Stimulated activated CD4-positive, alpha-beta T cell treated with anti-CD3 and anti-CD28 coated beads, Interleukin-2, amount 100 ng/mL, for 48 hours (primary cell): ENCODE measurements at places on chromosomes 13 and 19.

GRCh38 chr13:40363653-40364052, 302.8 kb downstream of the FOXO1 start:
- no peak for DNase-seq

DNA sequence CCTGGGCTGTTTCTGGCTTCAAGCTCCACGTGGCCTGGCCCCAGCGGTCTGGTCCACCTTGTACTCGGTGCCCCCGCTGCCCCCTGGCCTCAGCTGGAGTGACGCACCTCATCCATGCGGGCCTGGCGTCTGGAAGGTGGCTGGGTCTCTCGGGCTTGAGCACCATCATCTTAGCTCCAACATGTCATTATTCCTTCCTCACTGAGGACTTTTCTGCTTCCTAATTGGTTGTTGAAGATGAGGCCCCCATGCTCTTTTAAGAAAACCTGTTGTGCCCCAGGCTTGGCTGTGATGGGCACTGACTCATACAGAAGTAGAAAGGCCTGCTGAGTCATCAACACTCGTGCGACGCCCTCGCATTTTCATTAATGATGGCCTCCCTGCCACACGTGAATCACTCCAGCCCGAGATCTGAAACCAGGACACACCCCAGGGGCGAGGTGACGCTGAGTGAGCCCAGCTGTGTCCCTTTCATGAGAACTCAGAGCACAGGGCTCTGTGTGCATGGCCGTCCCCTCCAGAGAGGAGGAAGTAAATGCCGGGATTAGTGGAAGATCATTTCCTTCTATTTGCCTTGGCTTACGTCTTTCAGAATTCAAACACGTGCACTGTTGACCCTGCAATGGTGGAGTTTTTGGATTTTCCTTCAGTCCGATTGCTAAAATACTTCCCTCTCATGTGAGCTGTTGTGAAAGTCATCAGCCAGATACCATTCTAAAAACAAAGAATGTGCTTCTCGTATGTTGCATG, 14.0 kb upstream of the GJA3 start:
- DNase-seq = peak; percentile 57

DNA sequence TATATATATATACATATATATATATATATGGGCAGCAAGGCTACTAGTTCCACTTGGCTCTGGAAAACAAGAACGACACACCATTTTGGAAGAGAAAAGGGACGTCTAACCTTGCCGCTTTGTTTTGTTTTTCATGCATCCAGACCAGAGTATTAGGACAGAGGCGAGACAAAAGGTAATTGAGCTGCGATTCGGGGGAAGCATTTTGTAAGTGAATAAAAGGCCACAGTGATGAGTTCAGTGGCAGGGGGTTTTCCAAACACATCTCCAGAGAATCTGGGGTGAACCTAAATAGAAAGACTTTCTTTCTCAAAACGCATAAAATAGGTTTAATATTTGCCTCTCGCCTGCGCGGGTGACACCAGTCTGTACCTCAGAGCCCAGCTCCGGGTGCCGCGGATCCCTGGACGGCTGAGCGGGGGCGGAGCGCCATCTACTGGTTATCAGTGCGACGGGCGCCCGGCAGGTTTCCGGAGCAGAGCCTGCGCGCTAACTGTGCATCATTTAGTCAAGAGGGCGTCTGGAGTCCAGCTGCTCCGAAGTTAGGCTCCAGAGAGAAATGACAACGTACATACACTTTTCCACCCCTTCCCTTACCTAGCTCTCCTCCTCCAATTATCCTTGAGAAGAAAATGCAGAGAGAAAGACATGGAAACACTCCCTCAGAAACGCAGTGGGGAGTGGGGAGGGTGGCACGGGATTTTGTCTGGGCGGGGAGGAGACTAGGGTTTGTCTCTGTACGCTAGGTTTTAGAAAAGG, 262.3 kb downstream of the TBC1D4 start:
- peak; percentile 92 for DNase-seq

GRCh38 chr19:36819130-36819630, 19.0 kb downstream of the ZNF790 start:
- no peak for DNase-seq

GRCh38 chr13:108915095-108915633, 285.8 kb downstream of the MYO16 start:
- DNase-seq = no peak

- no peak for DNase-seq
Measured at GRCh38 chr19:3514930-3515329, 8.8 kb downstream of the FZR1 start.

- no peak for DNase-seq
Measured at GRCh38 chr13:108263621-108264355, 5.7 kb upstream of the TNFSF13B start.

DNA sequence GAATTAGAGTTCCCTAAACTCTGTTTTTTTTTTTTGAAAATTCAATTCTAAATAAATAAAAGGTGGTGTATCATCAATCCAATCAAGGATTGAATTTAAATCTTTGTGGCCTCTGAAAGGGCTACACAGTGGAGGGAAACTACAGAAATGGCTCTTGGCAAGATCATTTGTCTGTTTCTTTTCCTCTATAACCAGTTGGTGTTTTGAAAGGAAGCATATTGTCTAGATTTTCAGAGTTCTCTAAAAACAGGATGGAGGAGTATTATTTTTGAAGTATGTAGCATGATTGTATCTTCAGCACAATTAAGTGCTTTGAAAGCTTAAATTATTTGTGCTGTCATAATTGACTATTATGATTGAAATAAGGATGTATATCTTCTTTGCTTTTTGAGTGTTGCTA, 29.8 kb downstream of the WASF3 start:
- DNase-seq = no peak

- peak; percentile 39 for DNase-seq
Measured at GRCh38 chr19:51259348-51260245, 8.7 kb downstream of the SIGLECL1 start.

- DNase-seq = no peak
Measured at GRCh38 chr13:34816908-34817665, 125.0 kb upstream of the NBEA start.

DNA sequence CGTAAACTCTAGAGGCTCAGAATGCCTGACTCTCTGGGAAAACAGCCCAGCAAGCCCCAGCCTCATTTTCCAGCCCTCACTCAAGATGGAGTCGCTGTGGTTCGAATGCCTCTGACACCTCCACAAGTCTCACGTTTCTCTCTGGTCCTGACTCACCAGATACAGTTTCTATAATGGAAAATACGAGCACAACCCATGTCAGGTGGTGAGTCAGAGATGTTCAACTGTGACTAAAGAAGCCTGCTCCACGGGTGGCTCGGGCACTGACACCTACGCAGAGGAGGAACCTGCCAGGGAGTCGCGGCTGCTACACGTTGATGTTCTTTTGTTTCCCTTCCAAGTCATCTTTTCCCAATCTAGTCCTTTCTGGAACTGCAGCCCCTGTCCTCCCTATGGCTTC, 87.1 kb upstream of the STK24 start:
- peak; percentile 48 for DNase-seq

DNA sequence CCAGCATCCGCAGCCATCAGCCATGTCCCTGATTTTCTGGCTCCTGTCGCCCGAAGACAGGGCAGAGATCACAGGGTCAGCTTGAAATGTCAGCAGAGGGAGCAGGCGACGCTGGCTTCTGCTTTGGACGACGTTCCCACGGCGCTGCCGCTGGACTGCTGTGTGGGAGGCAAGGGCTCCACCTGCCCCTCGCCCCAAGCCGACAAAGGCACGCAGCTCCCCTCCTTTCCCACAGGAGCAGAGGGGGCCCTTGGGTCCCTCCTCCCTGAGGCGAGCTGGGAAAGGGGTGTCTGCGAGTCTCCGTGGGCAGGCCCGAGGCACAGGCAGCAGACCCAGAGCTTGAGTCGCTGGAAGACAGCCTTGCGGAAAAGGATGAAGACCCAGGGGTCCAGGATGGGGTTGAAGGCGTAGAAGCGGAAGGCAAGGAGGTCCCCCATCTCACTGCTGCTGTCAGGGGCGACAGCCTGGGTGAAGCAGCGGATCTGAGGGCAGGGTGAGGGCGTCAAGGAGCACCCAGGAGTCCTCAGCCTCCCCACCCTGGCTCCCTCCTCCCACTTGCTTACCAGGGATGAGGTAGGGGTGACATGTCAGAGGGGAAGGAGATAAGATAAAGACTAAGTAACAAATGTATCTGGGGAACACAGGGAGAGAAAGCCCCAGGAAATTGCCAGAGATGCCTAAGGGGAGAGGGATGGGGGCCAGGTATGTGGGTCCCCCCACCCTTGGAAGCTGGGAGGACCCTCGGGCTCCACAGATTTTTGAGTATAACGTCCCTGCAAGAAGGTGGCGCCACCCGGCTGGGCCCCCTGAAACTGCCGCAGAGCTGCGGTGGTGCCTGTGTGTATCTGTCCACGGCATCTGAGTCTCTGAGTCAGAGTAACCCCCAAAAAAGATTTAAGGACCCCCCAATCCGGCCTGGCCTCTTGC, 3.4 kb downstream of the PTGIR start:
- DNase-seq = no peak

DNA sequence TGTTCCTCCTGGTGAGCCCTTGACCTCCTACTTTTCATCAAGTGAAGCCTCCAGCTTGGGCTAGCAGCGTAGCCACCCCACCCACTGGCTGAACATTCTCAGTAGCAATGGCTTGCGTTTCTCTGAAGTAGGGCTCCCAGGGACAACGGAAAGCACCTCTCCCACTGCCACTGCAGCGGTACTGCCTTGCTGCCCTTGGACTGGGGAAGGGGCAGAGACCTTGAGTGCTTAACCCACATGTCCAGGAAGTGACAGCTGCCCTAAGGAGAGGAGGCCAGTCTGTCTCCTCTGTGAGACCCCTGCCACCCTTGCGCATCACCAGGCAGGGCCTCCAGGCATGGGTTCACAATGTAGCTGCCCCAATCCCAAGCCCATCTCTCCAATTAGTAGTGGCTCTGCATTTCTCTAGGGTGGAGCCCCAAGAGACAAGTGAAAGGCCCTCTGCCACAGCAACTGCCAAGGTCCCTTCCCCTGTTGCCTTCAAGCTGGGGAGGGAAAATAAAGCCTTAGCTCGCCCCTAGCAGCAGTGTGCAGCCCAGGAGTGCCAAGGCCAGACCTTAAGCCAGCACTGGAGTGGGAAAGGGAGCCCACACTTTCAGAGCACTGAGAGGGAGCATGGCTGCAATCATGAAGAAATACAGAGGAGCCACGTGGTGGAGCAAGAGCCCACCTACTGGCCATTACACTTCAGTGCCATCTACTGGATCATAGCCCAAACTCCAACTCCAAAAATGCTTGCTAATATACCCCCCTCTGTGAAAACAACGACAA, 175.9 kb upstream of the TRPC4 start:
- DNase-seq = no peak

DNA sequence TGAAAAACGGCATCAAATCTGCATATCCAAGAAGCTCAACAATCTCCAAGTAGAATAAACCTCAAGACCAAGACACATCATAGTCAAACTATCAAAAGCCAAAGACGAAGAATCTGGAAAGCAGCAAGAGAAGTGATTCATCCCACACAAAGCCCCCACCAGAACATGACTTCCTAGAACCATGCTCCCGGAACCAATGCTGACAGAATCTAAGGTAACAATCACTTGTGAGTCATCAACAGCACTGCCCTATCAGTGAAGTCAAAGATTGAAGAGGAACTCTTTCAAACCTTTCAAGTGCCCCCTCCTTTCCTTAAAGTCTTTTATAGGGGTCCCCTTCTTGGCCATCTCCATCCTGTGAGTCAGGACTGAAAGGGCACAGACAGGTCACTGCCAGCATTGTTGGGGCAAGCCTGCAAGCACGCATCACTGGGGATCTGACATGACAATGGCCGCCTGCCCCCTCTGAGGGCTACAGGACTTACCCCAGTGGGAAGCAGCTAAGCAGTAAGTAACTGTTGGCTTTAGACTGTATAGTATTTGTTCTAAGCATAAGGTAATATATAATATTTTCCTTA, at the start of gene CCDC70:
CCDC70 (plus strand) TSS at position 247 of the 578 bp plus-strand sequence. CDS start 3,443 bp downstream, outside the sequence.
- DNase-seq = no peak

GRCh38 chr13:44331912-44332851, 41.4 kb upstream of the SERP2 start:
- no peak for DNase-seq

GRCh38 chr19:35518313-35518712, 4.9 kb upstream of the DMKN start:
- no peak for DNase-seq

DNA sequence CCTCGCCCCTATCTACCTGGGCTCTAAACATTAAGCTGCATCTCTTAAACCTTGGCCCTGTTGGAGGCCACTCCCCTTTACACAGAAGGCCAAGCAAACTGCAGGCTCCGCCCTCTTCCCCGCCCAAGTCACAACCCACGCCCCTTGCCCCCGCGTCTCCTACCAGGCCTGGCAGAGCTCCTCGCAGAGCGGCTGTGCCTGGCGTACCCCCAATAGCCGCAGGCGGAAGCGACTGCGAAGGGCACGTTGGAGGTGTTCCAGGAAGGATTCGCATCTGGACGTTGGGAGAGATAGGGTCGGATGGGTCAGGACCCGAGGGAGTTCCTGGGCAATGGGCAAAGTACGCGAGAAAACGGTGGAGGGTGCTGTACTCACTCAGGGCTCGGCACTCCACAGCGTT, 5.9 kb downstream of the RTBDN start:
- no peak for DNase-seq

DNA sequence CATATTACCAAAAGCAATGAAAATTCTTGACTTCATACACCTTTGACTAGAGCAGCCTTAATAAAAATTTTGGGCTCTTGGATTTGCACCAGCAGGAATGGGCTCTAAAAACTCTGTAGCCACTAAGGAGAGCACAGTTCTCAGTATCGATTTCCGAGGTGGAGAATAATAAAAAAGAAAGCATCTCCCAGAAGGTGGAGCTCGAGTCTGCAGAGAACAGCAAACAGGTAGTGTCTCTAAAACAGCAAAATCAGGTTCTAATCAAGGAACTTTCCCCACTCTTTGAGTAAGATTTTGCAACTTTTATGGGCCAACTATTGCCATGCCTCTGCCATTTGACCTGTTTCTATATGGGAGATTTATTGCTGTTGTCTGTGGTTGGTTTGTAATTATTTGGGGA, 258.7 kb upstream of the GPC6 start:
- no peak for DNase-seq

DNA sequence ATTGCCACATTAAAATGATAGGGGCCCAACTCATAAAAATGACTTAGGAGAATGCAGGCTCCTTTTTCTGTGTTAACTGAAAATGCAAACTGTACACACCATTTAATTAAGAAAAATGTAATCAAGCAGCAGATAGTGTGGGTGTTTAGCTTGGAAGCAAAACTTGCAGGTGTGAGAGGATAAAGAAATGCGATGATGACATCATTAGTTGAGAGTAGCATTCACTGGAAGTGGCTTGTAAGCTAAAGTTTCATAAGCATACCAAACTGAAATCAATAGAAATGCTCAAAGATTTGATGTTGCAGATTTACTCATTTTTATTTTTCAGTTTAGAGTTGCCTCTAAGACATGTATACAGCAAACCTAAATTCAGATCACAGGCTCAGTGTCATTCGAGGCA, 86.6 kb downstream of the PRR20E start:
- DNase-seq = no peak

DNA sequence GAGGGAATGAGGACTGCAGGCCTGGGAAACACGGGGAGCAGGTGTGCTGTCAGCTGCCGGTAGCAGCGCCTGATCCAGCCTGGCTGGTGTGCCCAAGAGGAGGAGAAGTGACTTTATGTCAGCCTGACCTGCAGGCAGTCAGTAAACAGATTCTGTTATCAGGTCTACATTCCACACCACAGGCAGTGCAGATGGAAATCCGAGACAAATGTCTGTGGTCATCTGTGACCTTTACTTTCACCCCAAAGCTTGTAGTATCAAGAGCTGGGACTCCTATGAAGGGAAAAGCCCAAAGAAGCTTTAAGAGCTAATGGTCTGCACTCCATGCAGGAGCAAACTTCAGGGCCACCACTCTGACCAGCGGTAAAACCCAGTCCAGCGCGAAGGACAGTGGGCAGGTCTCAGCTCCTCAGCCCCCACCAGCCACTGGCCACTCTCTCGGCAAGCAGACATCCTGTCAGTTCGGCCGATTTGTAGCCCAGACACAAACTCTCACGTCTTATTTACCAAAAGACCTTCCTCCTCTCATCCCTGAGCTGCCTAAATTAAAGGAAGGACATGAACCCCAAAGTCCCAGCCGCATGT, 7.7 kb downstream of the EPS15L1 start:
- no peak for DNase-seq
